ENCODE measurements at places on chromosomes 5 and 9.
A peak's percentile ranks its signal among the peaks of the same experiment; 100 is the strongest.

- no peak for DNase-seq
Observed at GRCh38 chr5:58274191-58274590, 185.7 kb downstream of the PLK2 start.

DNA sequence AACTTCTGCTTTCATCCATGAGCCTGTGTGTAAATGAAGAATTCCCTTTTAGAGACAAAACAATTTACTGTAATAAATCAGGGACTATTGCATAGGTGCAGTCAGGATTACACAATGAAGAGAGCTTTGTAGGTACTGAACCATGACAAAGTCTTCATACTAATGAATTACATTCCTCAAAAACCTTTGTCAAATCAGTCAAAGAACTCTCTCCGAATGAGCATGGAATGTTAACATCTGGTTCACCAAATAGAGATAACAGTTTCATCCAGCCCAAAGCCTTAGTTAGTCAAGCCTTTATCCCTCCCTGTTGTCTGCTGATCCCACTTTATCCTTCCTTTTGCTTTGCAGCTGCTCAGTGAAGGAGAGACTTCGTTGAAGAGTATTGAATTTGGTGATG, 62.9 kb upstream of the DMRTA1 start:
- no peak for DNase-seq

DNA sequence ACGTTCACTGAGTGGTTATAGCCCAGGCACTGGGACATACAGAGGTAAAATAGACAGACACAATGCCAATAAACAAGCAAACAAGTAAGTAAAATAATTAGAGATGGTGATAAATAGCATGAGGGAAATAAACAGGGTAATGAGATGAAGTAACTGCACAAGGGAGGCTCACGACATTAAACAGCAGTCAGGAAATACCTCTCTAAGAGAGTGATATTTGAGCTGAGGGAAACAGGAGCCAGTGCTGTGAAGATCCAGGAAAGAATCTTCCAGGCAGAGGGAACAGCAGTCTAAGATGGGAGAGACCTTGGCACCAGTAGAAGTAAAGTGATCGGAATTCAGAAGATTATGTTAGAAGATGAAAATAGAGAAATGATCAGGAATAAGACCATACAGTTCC, 279.4 kb downstream of the HINT1 start:
- DNase-seq = no peak

- DNase-seq = no peak
Observed at GRCh38 chr9:132293145-132293721, 61.6 kb downstream of the SETX start.

GRCh38 chr5:122470365-122470764, 158.3 kb downstream of the SNCAIP start:
- DNase-seq = no peak

DNA sequence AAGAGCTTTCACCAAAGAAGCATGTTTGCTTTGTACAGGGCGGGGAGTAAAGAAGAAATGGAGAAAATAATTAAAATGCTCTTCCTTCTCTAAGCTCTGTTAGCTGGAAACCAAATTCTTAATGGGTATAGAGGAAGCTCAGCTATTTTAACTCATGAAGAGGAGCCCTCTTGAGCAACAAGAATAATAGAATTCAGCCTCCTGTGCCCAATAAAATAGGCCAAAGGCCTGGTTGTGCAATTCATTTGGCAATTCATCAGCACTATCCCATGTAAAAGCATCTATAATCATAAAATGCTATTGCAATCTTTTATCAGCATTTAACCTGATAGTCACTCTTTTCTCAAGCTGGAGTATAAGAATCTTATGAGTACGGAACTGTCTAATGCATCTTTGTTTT, 133.6 kb upstream of the CDH6 start:
- DNase-seq = no peak

- no peak for DNase-seq
Observed at GRCh38 chr9:90942555-90942954, 140.9 kb downstream of the SYK start.

- no peak for DNase-seq
Observed at GRCh38 chr9:16823906-16824305, 46.6 kb downstream of the BNC2 start.

GRCh38 chr9:129726322-129727160, 26.3 kb downstream of the PTGES start:
- peak; percentile 51 for DNase-seq

- DNase-seq = no peak
Observed at GRCh38 chr5:137128012-137128411, 371.1 kb downstream of the SPOCK1 start.
